ENCODE measurements at places on chromosomes 2 and 18.

DNA sequence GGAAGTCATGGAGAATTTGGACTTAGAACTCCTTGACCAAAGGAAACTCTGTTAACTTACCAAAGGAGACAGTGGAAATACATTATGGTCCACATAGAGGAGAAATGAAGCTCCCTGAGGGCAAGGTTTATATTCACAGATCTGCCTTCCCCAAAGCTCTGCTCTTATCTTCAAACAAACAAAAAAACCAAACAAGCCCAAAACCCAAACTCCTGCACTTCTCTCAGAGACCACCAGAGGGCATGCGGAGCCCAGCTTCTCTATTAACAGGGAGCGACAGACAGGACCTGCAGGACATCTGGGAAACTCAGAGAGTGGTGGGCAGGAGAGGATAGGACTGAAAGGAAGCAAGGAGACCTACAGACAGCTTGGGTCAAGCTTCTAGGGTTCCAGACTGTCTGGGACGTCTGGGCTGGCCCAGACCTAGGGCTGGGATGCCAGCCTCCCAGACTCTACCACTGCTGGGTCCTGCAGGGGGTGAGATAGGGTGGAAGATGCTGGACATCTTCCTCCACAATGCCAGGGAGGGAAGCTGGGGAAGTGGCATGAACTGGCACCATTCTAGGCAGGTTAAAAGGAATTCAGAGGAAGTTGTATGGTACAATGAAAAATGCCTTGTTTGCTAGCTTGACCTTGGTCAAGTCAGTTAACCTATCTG, 4.0 kb upstream of the WNT10A start:
- peak; percentile 60 for DNase-seq

DNA sequence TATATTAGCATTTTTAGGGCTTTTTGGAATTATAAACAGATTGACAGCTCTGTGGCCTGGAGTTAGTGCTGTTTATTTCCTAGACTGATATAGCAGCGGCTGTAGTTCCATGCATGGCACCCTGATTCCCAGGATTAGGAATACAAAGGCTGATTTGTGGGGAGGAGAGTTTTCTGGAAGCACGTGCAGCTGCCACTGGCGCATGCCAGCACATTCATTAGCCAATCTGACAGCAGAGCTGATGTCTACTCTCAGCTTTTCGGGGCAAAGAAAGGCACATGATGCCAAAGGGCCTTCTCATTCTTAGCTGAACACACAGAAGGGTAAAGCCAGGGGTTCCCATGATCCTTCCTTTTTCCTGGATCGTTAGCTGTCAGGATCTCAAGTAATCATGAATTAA, 45.7 kb upstream of the RAPH1 start:
- no peak for DNase-seq

- no peak for DNase-seq
Observed at GRCh38 chr2:180927030-180927686, 53.2 kb upstream of the UBE2E3 start.

- DNase-seq, result peak; percentile 75
Observed at GRCh38 chr2:119678021-119678656, 862 bp upstream of the TMEM177 start.

DNA sequence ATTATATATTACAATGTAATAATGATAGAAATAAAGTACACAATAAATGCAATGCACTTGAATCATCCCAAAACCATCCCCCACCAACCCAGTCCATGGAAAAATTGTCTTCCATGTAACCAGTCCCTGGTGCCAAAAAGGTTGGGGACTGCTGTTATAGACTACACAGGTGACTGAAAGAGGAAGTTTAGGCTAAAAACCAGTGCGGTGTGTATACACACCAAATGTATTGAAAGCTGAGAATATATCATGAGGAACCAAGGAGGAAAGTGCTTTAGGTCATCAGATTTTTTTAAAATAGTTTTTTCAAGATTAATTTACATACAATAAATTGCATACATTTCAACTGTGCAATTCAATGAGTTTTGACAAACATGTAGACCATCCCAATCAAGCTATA, 20.5 kb upstream of the C1D start:
- no peak for DNase-seq

DNA sequence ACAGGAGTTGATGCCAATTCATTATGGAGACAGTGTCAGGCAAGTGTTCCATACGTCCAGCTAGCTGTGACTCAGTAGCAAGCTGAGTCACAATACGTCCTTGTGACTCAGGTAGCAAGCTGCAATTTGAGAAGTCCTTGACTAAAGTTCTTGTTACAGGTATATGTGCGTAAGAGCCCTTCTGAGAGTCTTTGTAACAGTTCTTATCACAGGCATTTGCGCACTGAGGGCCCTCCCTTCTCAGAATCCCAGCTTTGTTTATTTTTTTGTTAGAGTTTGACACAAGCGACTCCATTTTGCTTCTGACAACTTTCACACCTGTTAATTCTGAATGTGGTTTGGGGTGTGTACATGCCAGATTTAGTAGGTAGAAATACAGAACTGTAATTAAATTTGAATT, 20.1 kb upstream of the ACMSD start:
- no peak for DNase-seq

GRCh38 chr18:49727816-49728215, 85.5 kb downstream of the ACAA2 start:
- DNase-seq, result no peak

DNA sequence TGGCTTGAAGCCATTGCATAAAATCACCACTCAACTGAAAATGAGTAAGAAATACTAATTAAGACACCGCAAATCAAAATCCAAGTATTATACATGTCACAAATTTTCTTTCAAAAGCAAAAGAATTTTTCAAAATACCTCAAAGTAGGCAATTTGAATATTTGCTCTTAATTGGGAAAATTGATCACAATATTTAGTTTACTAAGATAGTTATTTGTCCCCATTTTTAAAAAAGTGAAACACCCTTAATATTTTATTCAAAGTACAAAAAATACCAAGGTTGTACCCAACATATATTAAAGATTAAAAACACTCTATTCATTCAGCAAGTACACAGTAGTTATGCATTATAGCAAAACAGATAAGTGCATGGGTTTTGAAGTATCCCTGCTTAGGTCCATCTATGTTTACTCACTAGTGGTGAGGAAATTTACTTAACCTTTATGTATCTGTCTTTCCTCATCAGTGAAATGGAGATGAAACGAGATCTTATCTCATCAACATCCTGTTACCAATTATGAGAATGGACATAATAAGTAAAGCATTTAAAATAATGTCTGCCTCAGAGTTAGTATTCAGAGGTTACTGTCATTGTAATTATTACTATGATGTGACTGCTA, 35.1 kb downstream of the VPS54 start:
- DNase-seq, result no peak

DNA sequence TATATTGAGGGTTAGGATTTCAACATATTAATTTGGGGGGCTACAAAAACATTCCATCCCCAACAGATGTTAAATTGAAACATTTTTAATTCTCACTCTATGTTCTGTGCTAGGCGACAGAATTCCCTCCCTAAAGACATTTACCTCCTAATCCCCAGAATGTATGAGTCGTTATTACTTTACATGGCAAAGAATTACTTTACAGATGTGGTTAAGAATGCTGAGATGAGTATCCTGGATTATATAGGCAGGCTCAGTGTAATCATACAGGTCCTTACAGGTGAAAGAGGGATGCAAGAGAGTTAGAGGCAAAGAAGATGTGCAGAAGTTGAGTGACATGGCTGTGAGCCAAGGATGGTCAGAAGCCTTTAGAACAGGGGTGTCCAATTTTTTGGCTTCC, 974.1 kb upstream of the ACVR2A start:
- no peak for DNase-seq

GRCh38 chr18:46158499-46158898, 54.3 kb downstream of the HAUS1 start:
- no peak for DNase-seq

- no peak for DNase-seq
Observed at GRCh38 chr2:48174503-48174902, 268.2 kb upstream of the FBXO11 start.

DNA sequence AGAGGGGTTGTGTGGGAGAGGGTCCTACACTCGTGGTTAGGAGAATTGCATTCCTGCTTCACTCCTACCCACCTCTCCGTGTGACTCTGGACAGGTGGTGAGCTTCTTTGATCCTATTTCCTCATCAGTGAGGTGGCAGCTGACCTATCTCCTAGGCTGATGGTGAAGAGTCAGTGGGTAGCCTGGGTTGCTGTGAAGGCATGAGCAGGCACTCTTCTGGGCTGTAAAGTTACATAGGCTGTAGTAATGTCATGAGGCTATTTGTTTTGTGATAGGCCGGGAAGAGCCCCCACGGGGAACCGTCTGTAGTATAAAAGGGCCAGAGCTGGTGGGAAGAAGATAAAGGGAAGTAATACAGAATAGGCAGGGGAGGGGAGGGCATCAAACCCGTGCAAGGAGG, 83.8 kb downstream of the TMEM247 start:
- no peak for DNase-seq

DNA sequence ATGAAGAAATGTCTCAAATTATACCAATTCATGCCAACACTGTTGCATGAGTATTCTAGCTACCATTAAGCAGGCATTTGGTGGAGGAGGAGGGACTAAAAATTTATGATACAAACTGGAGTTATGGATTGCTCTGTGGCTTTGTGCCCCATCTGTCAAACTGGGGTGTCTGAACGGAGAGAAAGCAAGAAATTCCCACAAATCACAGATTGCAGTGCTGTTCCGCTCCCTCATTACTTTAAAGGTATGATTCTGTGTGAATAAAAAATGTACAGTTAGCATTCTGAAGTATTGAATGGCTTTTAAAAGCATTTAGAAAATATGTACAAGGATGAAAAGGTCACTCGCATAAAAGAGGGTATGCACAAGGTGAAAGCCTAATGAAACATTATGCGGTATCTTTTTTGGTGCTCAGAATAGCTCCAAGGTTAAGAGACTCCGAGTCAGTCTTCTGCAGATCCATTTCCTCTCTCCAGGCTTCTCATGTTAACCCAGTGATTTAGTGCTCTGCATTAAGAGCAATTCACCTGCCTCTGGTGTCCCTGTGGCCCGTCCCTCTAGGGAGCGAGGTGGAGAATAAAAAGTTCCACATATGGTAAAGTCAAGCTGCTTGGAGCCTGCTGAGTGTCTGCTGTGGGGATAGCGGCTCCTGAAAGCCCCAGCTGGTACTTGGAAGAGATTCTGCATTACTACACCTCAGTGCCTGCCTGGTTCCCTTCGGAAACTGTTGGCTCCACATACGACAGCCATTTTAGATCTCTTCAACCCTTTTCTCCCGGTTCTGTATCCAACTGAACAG, 184.2 kb downstream of the ZNF521 start:
- DNase-seq, result no peak

GRCh38 chr2:105777031-105777482, 32.3 kb downstream of the NCK2 start:
- DNase-seq, result no peak

DNA sequence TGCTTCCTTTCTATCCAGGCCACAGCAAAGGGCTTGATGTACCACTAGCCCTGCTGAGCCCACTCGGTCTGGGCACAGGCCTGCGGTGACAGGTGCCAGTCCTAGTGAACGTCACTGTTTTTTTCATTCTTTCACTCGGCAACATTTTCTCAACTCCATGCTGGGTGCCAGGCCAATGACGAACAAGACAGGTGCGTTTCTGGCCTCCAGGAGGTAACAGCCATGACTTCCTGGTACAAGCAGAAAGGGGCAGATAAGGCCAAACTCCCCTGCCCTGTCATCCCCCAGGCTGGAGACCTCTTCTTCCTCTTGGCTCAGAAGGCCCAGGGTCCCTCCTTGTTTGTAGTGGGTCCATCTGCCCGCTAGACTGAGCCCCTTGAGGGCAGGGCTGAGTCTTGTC, 55.7 kb upstream of the OTOF start:
- no peak for DNase-seq

DNA sequence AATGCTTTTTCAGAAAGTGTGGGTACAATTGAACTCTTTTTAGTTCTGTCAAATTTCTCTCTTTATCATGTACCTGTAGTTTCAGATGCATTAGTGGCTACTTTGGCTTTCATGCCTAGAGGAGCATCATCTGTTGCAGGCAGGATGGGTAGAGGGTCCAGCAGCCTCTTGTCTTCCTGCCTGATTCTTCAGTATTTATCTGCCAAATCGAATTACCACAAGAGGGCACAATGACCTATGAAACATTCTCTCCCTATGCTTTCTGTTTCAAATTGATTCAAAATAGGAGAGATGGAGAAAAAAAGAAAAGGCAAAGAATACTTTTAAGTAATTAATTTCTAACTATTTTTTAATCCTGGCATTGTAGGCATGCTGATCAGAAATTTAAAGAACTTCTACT, 477.2 kb downstream of the TRIB2 start:
- DNase-seq, result peak; percentile 56

DNA sequence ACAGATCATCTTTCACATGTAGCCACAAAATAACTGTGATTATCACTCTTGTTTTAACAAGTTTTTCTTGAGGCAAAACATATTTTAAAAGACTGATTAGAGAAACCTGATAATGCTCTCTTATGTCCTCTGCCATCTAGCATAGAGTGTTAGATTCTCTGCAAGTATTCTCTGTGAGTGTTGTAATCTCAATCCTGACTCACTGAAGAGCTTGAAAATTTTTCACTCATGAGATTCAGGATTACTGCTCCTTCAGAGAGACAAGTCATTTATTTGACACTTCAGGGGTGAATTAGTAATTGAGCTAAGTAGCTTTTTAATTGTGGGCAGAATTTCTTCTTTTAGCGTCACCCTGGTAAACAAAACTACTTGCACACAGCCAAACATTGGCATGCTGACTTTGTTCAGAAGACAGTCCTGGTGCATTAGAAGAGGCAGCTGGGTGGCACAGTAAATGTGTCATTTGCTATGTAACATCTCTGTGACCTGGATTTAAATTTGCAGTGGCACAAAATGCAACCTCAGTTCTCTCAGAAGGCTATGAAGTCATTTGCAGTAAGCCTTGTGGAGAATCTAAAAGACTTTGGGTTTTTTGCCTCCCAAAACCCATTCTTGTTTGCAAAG, 172.9 kb downstream of the LRP1B start:
- no peak for DNase-seq

GRCh38 chr2:54640834-54641540, 82.5 kb upstream of the EML6 start:
- no peak for DNase-seq

- DNase-seq, result no peak
Observed at GRCh38 chr2:234249034-234249735, 198.7 kb downstream of the SPP2 start.

- no peak for DNase-seq
Observed at GRCh38 chr2:218194880-218195279, 22.1 kb upstream of the ARPC2 start.

- DNase-seq, result no peak
Observed at GRCh38 chr2:81263989-81264388, 959.4 kb upstream of the LRRTM1 start.

- no peak for DNase-seq
Observed at GRCh38 chr18:71673498-71673897, 870.6 kb downstream of the CBLN2 start.

- DNase-seq, result no peak
Observed at GRCh38 chr2:128315829-128316776, 2.6 kb downstream of the HS6ST1 start.

- peak; percentile 1 for DNase-seq
Observed at GRCh38 chr2:108029496-108029895, 43.2 kb downstream of the SLC5A7 start.
